NCI-H2029 (cell line): ENCODE measurements at places on chromosomes 3 and 15.

- no peak for DNase-seq
Observed at GRCh38 chr15:79601405-79602086, 169.4 kb downstream of the MINAR1 start.

DNA sequence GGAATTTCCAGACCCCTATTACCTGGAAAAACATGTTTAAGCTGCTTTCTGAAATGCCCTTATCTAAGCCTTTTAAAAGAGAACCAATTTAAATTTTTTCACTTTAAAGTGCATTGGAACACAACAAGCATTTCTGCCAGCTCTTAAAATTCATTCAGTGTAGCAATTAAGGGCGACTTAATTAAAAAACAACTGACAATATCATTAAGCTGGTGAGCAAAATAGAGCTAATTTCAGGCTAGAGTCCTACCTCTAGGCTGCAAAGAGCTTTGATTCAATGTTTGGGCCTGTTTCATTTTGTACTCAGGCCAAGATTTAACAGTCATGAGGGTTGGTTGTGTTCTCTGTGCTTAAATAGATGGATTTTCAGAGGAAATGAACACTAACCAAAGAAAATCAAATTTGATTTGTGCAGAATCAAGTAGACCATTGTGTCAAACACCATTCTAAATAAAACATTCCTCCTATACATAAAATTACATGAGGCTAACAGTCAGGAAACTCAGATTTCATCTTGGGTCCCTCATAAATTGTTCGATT, 114.6 kb downstream of the TMEM108 start:
- no peak for DNase-seq

GRCh38 chr3:102646557-102646956, 211.7 kb downstream of the ZPLD1 start:
- no peak for DNase-seq

GRCh38 chr15:41292521-41292920, 39.9 kb downstream of the OIP5 start:
- no peak for DNase-seq

- DNase-seq: no peak
Observed at GRCh38 chr15:69730281-69731080, 277.9 kb downstream of the RPLP1 start.

DNA sequence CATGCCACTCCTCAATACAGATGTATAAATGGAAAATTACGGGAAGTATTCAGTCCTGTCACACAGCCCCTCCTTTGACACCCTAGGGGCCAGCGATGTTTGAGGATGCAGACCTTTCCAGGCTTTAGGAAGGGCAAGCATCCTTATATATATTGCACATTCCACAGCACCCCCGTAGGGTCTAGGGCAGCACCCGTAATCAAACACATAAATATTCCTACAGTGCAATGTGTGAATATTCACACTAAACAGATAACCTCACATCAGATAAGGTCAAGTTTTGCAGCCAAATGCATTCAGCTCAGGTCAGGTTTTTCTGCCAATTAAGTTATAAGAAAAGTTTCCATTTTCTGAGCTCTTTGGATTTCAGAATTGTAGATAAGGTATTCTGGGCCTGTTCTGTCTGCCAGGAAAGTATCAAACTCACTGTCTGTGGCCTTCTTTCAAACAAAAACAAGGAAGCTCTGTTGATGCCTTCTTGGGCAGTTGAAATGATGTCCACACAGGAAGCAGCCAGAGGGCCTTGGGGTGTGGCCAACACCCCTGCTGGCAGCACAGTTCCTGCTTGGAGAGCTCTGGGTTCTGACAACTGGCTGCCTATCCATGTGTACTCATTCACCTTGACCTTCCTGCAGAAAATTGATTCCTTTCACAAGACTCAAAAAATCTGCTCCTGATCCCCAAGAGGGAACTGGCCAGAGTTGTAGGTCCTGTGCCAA, 427.0 kb downstream of the NTRK3 start:
- no peak for DNase-seq

DNA sequence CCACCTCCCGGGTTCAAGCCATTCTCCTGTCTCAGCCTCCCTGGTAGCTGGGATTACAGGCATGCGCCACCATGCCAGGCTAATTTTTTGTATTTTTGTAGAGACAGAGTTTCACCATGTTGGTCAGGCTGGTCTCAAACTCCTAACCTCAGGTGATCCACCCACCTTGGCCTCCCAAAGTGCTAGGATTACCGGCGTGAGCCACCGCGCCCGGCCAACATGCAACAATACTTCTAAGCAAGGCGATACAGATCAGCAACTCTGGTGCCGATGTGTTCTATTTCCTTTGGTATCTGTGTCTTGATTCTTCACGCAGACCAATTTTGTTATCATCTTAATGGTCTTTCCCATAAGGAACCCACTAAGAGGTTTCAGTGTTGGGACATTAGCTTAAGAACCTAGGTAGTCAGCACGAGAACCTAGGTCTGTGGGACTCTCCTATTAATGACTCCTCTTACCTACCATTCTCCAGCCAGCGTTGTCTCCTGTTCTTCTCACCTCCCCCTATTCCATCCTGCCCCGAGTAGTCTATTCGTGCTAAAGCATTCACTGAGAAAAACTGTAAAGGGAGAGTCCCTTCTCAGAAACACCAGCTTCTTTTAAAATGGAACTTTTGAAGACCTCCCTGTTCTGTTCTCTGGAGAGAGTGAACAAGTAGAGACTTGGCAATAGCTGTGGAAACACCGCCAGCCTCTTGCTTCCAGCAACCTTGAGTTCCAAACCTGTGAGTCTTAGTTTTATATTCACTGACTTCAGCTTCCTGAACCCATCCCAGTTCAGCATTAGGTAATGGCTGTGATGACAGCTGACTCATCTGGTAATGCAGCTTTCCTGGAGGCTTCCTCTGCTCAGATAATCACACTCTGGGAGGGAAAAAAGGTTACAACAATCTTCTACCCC, 61.2 kb downstream of the TSC22D2 start:
- DNase-seq: no peak
